ENCODE measurements at places on chromosomes 4 and X.

- DNase-seq = no peak
Observed at GRCh38 chr4:166481055-166481454, 608.0 kb downstream of the TLL1 start.

- no peak for DNase-seq
Observed at GRCh38 chr4:114701491-114701890, 102.9 kb downstream of the UGT8 start.

- no peak for DNase-seq
Observed at GRCh38 chrX:28205905-28206304, 224.7 kb upstream of the DCAF8L1 start.

GRCh38 chr4:147765121-147765529, 33.2 kb downstream of the ARHGAP10 start:
- DNase-seq = no peak

- peak; percentile 32 for DNase-seq
Observed at GRCh38 chr4:56575820-56576429, 70.3 kb downstream of the ARL9 start.

GRCh38 chr4:125096662-125097061, 218.1 kb upstream of the FAT4 start:
- DNase-seq = no peak

- DNase-seq = no peak
Observed at GRCh38 chr4:138925495-138925894, 90.1 kb upstream of the NOCT start.
